ENCODE measurements at places on chromosomes 7 and 10.

GRCh38 chr7:156984174-156984891 is 26.1 kb downstream of the MNX1 start:
- no peak for DNase-seq

GRCh38 chr7:110646804-110647203 is 444.1 kb upstream of the LRRN3 start:
- no peak for DNase-seq

DNA sequence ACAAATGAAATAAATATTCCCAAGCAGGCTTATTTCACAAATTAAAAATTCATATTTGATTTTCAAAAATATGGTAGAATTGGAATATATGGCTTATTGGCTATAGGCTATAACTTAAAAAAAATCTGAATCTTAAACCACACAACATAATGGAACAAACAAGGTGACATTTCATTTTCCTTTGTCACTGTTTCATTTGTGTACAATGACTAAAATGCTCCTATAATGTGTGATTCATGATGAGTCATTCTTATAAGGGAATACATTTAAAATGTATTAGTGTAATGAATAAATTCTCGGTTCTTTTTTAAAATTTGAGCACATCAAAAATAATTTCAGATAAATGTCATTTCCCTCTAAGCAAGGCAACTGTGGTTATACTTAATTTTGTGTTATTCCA is 148.0 kb upstream of the ANK3 start:
- no peak for DNase-seq

GRCh38 chr7:103932389-103932788 is 57.1 kb downstream of the RELN start:
- no peak for DNase-seq

DNA sequence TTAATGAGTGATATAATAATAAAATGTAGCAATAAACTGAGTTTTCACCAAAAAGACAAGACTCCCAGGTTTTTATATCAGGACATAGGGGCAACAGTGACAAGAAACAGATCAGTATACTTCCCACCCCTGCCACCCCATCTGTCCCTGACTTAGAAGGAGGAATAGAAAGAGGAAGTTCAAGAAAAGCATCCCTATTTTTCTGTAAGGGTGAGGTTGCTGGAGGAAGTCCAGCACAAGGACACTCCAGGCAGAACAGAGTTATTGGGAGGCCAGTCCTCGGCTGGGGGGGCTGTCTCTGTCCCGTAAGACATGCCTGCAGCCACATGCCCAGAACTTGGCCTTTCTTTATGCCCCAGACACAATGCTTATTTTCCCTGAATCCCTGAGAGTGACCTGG is 16.5 kb upstream of the TLX1 start:
- DNase-seq = no peak

- DNase-seq = no peak
These were observed 39.4 kb upstream of the GDF10 start for GRCh38 chr10:47260505-47261111.

DNA sequence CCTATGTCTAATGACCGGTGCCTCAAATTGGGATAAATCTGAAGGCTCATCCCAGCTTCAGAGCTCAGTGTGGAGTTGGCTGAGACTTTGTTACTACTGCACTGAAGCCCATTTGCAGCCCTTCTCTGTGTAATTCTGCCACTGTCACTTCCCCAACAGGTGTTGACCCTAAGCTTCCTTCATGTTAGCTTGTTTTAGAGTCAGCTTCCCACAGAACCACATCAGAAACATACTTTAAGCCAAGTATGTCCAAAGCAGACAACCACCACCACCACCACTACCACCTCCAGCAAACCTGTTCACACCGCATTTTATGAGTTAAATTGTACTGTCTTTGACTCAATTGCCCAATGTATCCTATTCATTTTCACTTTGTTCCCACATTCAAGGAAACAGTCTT is 25.2 kb upstream of the GNAT3 start:
- no peak for DNase-seq

DNA sequence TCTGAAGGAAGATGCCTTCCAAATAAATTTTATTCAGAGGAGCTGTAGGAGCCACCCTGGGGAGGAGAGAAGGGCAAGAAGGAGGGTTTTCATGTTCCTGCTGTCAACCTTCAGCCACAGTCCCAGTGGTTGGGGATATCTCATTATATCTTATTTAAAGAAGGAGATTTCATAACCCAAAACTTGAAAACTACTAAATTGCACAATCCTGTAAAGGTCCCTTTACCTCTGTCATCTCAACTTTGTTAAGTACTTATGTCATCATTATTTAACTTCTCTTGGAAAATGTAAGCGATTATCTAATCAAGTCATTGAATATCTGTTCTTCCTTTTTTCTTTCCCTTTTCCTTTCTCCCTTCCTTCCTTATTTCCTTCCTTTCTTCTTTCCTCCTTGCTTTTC is 794.5 kb upstream of the IGFBP3 start:
- DNase-seq = no peak

DNA sequence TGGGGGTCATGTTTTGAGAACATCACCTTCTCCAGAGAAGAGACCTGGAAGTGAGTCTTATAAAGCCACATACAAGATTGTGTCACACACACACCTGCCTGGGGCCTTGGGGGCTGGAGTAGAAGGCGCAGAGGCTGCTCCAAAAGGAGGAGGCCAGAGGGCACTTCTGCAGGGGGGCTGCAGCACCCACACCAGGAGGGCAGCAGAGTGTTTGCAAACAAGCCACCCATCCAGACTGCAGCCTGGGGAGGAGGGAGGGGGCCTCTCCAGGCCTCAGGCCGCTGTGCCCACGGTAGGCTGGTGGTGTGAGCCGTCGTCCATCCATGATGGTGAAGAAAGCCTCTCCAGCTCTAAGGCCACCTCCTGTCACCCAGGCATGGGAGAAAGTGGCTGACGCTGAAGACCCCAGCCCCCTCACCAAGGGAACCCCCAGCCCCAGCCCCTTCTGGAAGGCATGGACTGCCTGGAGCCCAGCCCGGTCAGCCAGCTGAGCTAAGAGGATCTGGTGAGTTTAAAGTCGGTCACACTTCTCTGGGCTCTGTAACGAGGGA is 77.5 kb downstream of the FOXL3 start:
- no peak for DNase-seq

GRCh38 chr10:17022466-17022825 is 107.2 kb downstream of the CUBN start:
- no peak for DNase-seq

DNA sequence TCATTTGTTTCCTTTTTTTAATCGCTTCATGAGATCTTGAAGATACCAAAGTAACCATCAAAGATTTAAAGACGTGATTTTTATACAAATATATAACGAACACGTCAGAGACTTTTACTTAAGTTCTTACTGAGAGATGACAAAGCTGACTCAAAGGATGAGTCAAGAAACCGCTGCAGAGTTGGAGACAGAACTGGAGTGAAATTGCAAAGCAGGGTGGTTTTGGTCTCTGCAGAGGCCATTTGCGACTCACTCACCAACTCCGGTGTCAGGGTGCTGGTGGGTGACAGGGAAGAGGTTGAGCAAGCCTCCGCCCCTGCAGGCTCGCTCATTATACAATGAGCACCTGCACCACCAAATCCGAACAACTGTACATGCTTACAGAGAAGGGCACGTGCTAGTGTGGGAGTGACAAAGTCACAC is 75.2 kb downstream of the DNAJB6 start:
- no peak for DNase-seq

DNA sequence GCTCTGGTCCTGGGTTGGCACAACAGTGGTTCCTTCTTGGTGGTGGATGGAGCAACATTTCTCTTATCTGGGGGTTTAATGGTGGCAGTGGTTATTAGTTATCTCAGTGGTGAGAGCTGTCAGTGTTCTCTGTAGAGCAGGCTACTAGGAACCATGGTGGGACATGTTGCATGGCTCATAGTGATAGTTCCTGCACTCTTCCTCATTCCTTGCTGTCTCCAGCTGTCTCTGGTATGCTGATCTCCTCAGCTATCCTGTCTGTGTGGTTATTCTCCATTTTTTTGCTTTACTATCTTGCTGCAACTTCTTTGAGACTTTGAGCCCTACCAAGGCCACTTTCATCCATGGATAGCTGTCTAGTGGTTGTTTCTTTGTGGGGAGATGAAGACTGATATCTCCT is 44.0 kb downstream of the CCDC7 start:
- DNase-seq = no peak

DNA sequence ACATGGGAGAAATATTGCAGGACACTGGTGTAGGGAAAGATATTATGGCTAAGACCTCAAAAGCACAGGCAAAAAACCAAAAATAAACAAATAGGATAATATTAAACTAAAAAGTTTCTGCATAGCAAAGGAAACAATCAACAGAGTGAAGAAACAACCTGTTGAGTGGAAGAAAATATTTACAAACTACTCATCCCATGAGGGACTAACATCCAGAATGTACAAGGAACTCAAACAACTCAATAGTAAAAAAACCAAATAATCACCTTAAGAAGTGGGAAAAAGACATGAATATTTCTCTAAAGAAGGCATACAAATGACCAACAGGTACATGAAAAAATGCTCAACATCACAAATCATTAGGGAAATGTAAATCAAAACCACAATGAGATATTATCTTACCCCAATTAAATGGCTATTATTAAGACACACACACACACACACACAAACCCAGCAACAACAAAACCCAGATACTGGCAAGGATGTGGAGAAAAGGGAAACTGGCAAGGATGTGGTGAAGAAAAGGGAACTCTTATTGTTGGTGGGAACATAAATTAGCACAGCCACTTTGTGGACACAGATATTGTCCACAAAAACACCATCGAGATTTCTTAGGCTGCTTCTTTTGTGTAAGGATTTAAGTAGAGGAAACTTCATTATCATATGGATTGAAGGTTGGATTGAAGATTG is 9.8 kb upstream of the RAB18 start:
- no peak for DNase-seq

DNA sequence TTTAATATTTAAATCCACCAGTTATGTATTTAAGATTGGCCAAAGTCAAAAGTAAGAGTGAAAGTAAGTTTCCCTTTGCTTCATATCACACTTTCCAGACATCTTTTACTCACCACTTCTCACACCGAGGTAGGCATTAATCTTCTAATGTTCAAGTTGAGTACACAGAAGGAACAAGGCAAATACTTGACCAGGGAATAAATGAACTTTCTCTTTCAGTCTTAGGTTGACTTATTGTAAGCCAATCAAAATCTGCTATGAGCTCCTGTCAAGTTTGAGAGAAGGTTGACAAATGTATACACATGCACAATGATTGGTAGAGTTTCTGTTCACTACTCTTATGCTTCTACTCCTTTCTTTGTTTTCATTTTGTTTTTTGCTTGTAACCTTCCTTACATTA is 842.5 kb downstream of the REEP3 start:
- no peak for DNase-seq

DNA sequence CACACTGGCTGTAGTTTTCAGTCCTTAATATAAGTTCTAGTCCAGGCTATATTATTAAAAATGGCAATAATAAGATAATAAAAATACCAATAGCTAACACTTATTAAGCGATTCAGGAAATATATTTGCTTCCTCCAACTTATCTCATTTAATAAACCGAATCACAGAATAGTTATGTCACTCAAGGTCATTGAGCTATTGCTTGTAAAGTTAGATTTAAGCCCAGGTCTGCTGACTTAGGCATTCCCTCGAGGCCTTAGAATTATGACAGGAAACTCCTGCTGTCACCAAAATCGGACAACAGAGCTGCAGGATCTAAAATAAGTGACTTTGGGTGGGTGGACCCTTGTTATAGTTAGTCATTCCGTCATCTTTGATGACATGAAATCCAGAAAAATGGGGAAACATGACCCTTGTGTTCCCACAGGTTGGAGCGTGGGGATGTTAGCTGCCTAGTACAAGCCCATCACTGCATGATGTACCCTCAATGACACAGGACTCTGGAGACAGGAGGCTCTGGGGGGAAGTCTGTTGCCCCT is 181.3 kb upstream of the PHYHIPL start:
- DNase-seq = no peak

DNA sequence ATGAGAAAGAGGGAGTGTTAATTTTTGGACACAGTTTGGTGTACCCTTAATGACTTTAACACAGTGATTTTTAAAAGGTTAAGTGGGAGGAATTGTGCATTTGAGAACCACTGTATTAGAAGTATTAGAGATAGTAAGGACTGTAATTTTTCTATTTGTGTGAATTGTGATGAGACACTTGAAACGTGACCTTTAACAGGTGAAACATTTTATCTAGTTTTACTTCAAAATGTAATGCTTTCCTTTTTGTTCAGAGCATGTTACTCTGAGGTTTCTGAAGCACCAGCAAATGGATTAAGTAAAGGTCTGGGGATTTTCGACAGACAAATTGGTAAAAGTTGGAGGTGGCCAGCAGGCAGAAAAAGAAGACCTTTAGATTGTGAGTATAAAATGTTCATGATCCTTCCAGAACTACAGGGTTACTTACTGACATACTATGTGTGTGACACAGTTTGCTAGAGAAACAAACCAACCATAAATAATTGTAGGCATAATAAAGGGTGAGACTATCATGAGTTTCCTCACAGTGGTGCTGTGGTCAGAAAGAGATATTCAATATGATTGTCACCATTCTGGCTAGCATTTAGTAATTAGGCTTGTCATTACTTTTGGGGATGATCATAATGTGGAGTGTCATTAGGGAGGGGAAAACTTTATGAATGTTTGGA is 26.1 kb downstream of the LCOR start:
- DNase-seq = no peak

GRCh38 chr7:159107161-159107892 is 37.3 kb downstream of the VIPR2 start:
- DNase-seq = no peak

DNA sequence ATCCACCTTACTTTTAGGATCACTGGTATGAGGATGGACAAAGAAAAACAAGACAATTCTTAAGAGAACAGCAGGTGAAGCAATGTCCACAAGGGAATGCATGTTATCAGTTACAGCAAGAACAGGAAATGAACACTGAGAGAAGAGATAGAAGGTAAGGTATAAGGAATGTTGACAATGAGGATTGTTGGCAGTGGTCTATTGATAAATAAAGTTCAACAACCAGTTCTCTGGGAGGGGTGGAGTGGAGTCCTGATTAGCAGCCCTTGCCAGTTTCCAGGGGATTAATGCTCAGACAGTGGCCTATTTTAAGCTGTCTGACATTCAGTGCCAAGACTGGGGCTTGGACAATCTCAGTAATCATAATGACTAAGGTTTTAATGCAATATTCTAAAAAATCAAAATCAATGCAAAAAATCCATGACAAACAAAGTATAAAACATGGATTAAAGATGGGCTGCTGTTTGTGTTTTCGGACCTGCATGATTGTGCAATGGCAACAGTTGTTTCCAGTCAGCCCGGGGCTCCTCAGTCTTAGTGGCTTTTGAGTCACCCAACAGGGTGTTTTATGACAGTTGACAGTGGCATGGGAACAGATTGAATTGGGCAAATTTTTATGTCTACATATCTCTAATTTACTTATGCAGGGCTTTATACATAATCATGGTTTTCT is 13.8 kb upstream of the AKR1B1 start:
- no peak for DNase-seq

GRCh38 chr7:88357294-88357693 is 50.6 kb upstream of the STEAP4 start:
- no peak for DNase-seq

DNA sequence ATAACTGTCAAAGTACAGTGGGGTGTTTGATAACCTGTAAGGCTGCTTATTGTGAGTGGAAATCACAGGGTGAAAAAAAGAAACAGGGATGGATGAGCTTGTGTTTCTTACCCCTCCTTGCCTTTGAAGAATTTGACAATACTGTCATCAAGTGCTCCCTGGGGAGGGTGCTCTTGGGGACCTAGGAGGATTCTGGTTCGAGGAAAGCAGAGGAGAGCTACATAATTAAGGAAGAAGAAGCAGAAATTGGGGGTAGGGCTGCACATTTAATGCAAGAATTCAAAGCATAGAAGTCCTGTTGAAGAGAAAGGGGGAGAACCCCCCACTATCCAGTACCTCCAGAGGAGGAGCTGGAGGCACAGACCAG is 208.1 kb upstream of the PHYHIPL start:
- DNase-seq = no peak

Measured in right kidney (tissue), 9 donors.